Muscle of back (tissue), 13 donors: ENCODE measurements at places on chromosomes 3 and 15.

DNA sequence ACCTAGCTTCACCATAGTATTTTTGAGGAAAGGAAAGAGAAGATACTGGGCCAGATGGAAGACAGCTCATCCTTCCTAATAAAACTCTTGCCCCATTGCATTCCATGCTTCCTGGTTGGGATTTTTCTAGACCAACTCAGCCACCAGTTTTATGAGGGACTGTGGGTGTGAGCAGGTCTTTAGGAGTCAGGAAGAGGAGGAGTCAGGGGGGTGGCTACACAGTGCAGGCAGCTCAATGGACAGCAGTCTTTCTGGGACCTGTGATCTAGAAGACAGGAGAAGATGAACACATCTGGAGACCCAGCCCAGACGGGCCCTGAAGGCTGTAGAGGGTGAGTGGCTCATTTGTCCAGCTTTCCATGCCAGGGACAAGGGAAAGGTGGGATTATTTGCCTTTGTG, at the start of gene NOX5:
TSS of gene NOX5 (plus strand) at position 242 of the 400 bp plus-strand sequence. CDS start at position 283, 41 bp downstream.
- DNase-seq, result no peak

- no peak for DNase-seq
These were observed 345.6 kb upstream of the THBS1 start for GRCh38 chr15:39235084-39235795.

DNA sequence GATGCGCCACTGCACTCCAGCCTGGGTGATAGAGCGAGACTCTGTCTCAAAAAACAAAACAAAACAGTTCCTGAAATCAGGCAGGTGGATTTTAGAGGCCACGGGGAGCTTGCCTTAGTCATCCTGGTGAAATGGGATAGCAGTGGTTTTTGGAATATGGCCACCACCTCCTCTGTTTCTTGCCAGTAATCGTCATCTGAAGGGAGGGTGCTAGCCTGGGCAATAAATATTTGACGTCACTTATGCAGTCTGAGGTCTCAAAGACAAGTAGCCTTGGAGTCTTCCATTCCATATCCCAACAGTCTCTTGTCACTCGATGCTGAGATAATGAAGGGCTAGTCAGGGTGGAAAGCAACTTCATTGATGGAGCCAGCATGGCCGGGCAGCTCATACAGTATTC, 55.2 kb downstream of the KCNAB1 start:
- no peak for DNase-seq

DNA sequence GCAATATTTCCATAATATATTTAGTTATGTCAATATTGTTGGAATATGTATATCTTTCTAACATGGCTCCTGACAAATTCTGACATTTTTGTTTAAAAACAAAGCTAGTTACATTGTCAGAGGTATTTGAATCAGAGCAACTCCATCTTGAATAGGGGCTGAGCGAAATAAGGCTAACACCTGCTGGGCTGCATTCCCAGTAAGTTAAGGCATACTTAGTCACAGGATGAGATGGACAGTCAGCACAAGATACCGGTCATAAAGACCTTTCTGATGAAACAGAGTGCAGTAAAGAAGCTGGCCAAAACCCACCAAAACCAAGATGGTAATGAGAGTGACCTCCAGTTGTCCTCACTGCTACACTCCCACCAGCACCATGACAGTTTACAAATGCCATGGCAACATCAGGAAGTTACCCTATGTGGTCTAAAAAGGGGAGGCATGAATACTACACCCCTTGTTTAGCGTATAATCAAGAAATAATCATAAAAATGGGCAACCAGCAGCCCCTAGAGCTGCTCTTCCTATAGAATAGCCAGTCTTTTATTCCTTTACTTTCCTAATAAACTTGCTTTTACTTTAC, 30.4 kb downstream of the RPL22L1 start:
- no peak for DNase-seq

DNA sequence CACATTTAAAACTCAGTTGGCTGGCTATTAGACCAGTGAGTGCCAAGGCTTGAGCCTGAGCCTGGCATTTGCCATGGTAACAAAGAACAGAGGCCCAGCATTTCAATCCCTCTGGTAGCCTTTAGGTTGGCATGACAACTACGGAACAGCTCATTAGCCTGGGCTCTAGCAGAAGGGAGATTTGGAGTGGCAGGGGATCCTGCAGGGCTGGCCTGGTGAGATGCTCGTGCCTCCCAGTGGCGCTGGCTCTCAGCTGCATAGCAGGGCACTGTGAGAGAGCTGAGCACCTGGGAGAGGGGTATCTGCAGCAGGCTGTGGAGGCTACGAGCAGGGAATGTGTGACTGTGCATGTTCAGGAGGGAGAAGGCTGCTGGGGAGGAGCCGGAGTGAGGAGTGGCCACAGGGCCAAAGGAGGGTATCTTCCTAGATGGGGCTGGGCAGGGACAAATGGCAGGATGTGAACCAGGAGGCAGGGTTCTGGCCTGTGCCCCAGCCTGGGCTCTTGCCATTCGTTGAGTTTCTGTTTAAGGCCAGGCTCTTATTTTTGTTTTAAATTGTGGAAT, 5.6 kb upstream of the ABTB1 start:
- no peak for DNase-seq

GRCh38 chr3:16509721-16510619, 3.5 kb downstream of the RFTN1 start:
- no peak for DNase-seq

GRCh38 chr3:8405144-8405543, 96.5 kb upstream of the LMCD1 start:
- DNase-seq, result no peak

GRCh38 chr3:185330644-185331043, 32.3 kb upstream of the MAP3K13 start:
- DNase-seq, result no peak

DNA sequence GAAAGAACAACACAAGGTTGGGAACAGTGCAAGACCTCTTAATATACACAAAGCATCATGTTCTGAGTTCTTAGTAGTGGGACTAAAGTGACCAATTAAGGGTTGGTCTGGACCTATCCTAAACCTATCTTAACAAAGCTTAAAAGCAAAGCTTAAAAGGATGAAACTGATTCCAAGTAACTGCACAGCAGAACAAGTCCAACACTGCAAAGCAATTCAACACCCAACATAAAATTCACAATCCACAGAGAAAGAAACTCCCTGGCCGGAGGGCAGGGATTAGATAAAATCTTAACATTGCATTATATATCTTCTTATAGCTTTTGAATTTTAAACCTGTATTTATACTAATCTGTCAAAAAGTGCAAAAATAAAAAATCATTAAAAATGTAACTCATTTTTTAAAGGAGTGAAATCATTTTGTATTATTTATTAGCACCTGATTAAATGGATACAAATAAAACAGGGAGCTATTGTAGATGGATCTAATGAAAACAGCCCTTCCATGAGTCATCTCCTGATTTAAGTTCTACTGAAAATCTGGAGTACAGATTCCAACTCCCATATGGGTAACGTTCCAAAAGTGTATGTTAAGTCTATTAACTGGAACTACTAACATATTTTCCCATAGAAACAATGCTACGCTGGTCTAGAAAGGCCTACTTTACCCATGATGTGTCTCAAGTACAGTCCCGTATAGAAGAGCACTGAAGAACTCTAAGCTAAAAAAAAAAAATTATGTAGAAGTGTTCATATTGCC, 34.9 kb downstream of the PIK3R4 start:
- no peak for DNase-seq

GRCh38 chr15:81322676-81323253, 1.2 kb downstream of the STARD5 start:
- no peak for DNase-seq

DNA sequence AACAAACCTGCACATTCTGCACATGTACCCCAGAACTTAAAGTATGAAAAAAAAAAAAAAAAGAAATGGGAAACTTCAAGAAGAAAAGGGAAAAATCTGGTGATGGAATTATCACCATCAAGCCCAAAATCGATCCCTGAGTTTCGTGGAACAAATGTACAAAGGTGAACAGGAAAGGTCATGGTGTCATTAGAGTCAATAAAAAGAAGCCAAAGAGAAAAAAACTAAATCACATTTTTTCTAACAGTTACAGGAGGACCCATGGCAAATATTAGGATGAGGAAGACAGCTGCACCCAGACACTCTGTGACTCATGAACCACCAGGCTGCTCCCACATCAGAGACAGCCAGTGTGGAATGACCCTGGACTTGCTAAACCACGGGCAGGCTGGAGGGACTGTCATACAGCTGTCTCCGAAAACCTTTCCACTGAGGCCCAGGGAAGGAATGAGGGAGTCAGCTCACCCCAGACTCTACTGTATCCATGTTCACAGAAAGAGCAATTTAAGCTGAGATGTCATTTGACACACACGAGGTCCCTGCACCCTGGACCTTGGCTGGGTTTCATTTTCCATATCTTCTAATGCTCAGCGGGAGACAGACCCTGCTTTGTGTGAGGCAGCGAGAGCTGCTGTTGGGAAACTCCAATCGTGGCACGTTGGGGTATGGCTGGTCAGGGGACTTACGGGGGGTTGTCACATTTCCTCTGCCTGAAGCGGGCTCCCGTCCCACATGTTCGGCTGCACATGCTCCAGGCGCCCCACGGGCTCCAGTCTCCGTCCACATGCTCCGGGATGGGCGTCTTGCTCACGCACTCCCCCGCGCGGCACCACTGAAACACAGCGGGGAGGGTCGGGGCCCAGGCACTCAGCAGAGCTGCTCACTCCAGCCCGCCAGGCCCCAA, 210.2 kb downstream of the ADAMTS17 start:
- DNase-seq, result no peak

- no peak for DNase-seq
These were observed 9.1 kb upstream of the LIPH start for GRCh38 chr3:185561374-185561943.

DNA sequence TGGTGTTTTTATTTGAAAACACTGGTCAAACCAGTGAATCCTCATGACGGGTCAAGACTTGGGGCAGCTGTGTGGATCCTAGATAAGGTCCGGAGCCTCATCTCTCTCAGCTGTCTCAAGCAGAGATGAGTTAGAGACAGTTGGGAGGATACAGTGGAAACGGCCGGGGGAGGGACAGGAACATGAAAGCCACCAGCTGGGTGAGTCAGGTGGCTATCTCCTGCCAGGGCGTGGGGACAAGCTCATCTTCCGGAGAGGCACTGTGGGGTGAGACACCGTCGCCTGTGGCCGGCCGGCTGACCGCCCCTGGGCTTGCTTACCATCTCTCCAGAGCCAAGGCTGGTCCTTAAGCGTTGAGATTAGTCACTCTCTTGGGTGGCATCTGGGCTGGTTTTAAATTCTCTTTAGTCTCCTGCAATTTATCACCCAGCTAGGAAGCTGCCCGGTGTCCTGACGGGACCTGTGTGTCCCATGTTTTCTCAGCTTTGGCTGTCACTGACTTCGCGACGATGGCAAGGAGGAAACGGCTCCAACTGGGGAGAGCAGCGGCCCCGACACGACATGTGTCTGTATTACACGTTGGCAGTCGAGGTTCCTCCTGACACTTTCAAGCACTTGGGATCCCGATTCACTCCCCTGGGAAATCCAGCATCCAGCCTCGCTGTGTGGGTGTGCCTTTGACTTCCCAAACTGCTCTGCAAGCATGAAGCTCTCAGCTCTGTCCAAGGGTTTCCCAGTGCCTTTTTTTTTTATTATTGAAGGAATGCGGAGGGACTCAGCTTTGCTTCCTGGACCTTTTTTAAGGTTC, 7.5 kb downstream of the ST8SIA2 start:
- DNase-seq, result no peak

GRCh38 chr3:115790759-115791158, 167.4 kb downstream of the GAP43 start:
- no peak for DNase-seq

DNA sequence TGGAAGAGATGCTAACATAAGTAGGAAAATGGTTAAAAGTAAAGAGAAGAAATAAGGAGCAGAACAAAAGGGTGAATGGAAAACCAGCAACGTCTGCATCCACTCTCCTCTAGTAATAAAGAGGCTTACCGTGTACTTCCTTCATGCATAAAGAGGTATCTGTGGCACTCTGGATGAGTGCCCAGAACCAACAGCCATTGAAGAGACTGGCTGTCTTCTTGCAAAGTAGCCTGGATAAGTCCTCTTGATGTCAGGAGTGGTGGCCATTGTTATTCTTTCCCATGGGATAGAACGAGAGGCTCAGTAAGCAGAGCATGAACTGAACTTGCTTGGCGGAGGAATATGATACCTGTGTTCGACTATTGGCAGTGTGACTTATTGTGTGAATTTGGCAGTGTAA, 186.2 kb upstream of the RASGRP1 start:
- no peak for DNase-seq

GRCh38 chr3:84963137-84963536, 4.3 kb downstream of the CADM2 start:
- no peak for DNase-seq

DNA sequence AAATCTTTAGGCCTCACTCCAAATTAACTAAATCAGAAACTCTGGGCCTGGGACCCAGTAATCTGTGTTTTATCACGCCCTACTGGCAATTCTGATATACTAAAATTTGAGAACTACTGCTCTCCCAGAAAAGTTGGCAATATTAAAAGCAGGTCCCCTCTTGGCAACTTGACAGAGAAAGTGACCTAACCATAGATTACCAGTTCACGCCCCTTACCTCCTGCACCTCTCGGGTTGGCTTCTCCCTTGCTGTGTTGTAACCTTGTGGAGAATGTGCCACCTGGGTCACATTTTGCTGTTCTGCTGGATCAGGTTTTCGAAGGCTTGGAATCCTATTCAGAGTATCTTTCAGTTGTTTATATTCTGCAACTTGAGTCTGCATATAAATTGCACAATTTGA, 59.1 kb downstream of the GOLIM4 start:
- no peak for DNase-seq

DNA sequence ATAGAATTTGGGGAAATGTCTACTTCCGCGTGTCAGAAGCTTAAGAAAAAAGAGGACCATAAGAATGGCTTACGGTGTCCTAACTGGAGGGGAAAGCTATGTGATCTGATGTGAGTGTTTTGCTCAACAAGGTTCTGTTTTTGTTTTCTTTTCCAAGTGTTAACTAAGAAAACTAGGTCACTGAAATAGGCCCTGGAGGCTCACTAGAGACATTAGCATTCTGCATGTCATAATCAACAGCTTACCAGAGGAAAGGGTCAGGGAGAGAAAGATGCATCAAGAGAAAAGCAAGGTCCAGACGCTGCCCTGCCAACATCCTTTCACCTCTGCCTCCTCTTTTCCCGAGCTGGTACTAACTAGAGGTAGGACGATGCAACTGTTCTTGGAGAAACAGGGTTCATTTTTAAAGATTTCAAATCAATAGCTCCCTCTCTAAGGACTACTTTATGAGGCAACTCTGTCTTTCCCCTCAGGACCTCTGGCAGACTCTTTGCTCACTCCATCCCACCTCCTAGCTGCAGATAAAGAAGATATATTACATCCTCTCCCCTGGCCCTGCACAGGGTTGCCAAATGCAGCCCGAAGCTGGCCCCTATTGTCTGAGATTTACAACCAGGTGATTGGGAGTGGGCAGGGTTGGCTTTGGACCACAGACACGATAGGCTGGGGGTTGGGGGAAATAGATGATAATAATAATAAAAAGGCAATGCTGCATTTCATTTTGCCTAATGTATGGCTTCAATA, 209.9 kb upstream of the SLC2A2 start:
- DNase-seq, result no peak

- no peak for DNase-seq
These were observed 84.9 kb downstream of the EEFSEC start for GRCh38 chr3:128238184-128238489.
